Stimulated activated CD8-positive, alpha-beta memory T cell treated with anti-CD3 and anti-CD28 coated beads, Interleukin-2, amount 100 ng/mL, for 1 hour (primary cell): ENCODE measurements at places on chromosomes 13 and 19.

DNA sequence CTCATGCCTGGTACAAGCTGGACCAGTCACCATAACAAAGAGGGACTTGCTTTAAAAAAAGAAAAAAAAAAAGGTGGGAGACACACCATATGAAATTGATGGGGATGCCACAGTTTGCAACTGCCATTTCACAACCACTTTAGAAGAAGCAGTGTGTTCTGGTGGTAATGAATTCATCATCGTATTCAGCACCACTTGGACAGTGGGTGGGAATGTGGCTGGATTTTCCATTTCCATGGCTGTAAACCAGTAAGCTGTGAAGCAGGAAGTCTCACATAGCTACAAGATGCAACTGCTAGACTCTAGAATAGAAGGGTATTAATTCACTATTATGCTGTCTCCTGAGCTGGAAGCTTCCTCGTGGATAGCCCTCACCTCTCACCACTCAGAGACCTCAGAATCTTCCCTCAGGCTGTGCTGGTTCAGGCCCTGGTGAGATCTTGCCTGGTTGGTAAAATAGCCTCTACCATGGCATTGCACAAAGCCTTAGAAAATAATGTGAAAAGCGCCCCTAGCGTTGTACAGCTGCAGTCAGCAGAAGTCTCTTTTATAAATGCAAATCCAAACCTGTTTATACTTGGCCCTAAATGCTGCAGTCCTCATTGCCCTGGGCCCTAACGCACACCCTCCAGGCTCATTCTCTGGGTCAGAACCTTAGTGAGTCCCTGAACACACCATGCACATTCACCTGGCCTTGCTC, 150.7 kb downstream of the KCTD15 start:
- DNase-seq = no peak

DNA sequence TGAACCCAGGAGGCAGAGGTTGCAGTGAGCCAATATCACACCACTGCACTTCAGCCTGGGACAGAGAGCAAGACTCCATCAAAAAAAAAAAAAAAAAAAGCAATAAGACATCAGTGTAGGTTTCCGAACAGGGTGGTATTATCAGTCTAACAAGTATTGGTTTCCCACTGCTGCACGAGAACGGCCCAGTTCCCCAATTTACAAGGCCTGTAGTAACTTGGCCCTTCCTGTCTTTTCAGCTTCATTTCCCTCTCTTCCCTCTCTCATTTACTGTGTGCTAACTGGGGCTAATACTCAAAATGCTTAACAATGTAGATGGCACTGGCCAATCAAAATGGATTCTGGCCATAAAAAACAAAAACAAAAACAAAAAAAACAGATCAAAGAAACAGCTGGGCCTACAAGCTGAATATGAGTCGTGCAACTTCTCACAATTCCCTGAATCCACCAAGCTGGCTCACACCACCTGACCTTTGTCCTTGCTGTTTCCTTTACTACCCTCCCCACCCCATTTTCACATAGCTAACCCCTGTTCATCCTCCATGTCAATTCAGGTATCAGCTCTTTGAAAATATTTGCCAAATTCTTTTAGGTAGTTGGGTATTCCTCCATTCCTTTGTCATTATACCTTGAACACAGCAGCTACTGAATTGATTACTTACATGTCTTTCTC, 2.4 kb downstream of the TEX101 start:
- no peak for DNase-seq

- DNase-seq = no peak
Observed at GRCh38 chr19:373391-374182, 29.0 kb upstream of the MIER2 start.

- no peak for DNase-seq
Observed at GRCh38 chr19:45147835-45148676, 12.7 kb downstream of the NKPD1 start.

GRCh38 chr13:67238277-67238859, 8.2 kb upstream of the PCDH9 start:
- no peak for DNase-seq

- DNase-seq = no peak
Observed at GRCh38 chr13:29855784-29856183, 5.4 kb upstream of the UBL3 start.

DNA sequence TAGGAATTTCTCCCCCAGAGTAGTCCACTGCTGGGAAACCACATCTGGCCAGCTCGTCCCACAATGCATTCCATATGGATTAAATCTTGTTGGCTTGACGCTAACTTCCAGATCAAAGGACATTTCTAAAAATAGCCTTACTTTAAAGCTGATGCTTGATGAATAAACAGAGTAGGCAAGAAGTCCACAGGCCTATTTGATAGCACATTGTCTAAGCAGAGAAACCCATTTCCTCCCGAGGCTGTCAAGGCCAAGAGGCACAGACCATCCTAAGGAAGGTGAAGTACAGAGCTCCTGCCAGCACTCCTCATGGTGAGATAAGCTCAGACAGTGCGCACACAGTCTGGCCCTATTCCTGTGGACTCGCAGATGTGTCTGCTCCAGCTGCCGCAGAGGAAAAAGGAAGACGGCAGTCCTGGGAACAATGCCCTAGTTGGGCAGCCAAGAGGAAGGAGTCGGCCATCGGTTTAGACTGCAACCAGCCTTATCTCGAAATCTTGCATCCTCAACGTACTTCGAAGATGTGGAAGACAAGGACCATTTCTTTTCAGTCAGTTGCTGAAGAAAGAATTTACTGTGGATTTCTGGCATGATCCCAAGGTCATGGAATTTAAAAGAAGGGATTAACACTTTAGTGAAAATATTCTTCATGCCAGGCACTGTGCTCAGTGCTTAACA, 156.8 kb downstream of the RGCC start:
- no peak for DNase-seq

DNA sequence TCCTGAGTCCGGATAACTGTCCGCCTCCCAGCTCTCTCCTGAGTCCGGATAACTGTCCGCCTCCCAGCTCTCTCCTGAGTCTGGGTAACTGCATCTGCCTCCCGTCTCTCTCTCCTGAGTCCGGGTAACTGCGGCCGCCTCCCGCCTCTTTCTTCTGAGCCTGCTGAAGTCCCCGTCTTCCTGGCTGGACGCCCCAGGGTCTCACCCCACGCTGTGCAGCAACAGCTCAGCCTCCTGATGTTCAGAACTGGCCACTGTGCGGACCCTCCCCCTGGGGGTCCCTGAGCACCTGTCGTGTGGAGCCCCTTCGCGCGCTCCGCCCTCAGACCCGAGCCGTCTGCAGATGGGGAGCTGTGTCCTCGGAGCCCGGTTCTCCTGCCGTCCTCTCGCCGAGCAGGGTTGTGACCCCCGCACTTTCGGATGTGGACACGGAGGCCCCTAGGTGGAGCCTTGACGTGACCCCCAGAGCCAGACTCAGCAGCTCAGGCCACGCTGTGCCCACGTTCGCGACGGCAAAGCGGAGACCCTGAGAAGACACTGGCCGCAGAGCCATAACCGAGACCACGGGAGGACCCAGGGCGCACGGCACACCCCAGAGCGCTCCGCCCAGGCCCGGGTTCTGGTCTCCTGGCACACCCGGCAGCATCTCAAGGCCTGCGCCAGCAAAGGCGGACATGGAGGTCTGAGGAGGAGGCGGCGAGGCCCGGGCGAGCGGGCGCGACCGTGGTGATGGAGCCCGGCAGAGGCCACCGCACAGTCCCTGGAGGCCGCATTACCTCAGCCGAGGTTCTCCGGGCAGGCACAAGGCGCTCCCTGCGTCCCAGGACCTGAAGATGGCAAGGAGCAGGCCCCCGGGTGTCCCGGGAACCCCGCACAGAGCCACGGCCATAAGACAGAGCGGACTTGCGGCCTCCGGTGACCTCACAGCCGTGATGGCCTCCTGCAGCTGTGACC, 15.9 kb downstream of the SBNO2 start:
- no peak for DNase-seq

DNA sequence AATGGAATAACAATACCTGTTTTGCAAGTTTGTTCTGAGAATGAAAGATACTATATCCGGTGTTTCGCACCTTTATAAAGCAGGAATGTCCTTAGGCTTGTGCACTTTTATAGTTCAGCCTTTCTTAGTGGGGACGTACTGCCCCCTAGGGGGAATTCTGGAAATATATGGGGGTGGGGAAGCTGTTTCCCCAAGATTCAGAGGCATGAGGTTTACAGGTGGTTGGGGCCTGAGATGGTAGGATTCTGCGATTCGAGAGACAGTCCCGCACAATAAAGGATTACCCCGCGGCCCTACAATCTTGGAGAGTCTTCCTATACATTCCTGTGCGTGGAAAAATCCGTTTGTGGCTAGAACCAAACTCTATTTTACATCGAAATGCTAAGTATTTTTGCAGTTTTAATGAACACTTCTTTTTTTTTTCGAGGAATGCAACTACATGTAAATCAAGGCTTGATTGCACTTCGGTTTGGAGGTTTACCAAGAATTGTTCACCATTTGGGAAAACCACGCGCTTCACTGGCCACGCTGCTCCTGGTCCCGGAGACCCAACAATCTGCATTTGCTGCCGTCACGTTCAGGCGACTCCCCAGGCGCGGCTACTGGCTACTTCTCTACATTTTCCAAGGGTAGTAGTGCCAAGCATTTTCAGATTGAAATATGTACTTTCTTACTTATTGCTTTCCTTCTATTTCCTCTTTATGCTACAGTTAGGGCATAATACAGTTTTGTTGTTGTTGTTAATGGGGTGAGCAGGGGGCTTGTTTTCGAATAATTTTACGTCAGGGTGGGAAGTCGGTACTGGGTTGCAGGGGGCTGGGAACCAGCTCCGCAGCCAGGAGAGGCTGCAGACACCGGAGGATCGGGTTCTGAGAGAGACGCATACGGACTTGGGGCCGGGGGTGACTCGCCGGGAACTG, 830 bp downstream of the NEK5 start:
- no peak for DNase-seq

DNA sequence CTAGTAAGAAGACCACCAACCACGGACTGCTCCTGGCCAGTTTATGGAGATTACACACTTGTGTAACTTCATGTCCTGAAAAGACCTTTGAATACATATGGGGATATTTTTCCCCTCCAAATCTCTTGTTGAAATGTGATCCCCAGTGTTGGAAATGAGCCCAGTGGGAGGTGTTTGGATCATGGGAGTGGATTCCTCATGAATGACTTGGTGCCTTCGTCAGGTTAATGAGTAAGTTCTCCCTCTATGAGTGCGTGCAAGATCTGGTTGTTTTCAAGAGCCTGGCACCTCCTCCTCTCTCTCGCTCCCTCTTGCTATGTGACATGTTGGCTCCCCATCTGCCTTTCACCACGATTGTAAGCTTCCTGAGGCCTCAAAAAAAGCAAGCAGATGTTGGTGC, 769.0 kb upstream of the SLITRK1 start:
- no peak for DNase-seq

DNA sequence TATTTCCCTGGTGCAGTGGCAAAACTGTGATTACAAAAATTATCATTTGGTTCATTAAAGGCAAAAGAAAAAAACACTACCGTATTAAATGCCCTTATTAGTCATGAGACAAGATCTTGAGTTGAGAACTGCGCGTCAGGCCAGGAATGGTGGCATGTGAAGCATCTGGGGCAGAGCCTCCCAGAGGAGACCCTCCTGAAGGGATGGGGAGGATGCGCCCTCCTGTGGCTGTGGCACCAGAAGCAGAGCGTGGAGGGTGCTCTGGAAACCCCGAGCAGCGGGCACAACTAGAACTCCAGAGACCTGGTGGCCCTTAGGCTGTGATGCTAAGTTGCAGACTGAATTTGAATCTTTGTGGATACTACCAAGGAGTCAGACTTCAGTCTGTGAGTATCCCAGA, 11.5 kb downstream of the CUL4A start:
- DNase-seq = no peak

DNA sequence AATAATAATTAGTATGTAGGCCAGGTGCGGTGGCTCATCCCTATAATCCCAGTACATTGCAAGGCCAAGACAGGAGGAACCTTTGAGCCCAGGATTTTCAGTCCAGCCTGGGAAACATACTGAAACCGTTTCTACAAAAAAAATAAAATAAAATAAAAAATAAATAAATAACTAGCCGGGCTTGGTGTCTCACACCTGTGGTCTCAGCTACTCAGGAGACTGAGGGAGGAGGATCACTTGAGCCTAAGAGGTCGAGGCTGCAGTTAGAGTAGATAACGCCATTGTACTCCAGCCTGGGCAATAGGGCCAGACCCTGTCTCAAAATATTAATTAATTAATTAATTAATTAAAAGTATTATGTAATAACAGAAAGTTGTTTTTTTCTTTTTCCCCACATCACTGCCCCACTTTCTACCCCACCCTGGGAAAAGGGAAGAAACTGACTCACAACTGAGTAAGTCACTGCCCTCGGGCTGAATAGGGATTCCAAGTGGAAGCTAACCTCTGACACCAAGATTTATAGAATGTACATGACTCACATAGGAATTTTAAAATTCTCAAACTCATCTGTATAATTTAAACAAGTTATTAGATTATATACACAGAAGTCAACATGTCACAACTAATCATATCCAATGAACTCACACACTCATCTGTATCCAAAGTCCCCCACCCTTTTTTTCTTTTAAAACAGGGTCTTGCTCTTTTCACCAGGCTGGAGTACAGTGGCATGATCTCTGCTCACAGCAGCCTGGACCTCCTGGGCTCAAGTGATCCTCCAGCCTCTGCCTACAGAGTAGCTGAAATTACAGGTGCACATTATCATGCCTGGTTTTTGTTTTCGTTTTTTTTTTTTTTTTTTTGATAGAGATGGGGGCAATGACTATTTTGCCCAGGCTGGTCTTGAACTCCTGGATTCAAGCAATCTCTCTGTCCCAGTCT, 12.5 kb downstream of the ZNF611 start:
- no peak for DNase-seq

GRCh38 chr19:1823539-1824251, 11.6 kb upstream of the ATP8B3 start:
- DNase-seq = no peak

DNA sequence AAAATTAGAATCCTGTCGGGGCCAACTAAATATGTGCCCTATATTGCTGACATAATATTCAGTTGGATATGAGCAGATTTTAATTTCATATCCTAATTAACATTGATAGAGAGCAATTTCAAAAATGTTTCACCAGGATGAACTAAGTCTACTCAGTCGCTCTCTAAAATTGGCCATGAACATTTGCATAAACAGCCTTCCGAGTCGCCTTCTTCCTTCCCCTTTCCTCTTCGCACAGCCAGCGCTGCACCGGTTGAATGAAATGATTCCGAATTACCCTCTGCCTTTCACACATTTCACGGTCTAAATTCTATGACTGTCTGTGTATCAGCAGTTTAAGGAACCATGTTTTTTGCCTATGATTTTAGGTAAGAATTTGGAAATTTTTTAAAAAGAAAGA, 413.7 kb downstream of the LIG4 start:
- no peak for DNase-seq

GRCh38 chr13:72745260-72745659, 17.5 kb downstream of the BORA start:
- no peak for DNase-seq

- no peak for DNase-seq
Observed at GRCh38 chr13:79459906-79460305, 21.0 kb upstream of the NDFIP2 start.

- no peak for DNase-seq
Observed at GRCh38 chr19:51789061-51789795, 5.7 kb upstream of the FPR3 start.
